ELF-1 (cell line): ENCODE measurements at places on chromosomes 11 and 22.

GRCh38 chr11:112377946-112378345, 117.3 kb upstream of the PLET1 start:
- no peak for DNase-seq

DNA sequence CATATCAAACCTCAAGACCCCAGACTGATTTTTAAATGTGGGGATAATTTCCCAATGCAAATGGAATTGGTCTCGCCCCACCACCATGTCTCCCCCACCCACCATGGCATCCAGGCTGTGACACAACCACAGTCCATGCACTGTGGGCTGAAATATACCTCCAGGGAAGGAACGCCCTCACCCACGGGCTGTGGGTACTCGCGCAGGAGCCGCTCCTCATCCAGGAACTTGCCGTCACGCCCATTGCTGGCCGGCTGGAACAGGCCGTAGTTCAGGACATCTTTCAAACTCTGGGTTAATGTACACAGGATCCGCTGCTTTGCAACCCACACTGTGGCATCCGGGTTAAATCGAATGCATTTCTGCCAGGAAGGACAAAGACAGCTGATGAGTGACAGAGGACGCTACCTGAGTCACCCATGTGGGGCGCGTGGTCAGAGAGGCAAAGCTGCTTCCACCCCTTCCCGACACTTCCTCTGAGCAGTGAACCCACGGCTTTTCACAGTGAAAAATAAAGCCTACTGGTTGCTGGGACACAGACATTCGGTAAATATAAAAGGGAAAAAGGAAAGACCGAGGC, 133.6 kb downstream of the SHANK2 start:
- no peak for DNase-seq

DNA sequence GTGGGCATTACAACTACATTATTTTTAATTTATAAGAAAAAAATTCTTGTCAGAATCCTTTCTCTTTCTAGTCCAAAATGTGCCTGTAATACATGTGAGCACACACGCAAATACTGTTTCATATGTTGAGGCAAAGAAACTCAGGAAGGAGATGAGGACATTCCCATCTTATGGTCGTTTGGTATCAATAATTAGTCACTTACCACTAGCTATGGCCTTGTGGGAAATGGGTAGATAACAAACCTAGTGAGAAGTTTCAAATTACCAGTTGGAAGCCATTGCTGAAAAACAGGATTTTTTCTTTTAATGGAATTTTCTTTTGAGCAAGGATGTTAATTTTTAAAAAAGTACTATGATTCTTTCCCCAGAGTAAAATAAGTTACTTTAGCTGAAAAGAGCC, 25.7 kb downstream of the AMOTL1 start:
- DNase-seq, result no peak

- DNase-seq, result no peak
These were observed 22.3 kb downstream of the UPB1 start for GRCh38 chr22:24517446-24517845.

DNA sequence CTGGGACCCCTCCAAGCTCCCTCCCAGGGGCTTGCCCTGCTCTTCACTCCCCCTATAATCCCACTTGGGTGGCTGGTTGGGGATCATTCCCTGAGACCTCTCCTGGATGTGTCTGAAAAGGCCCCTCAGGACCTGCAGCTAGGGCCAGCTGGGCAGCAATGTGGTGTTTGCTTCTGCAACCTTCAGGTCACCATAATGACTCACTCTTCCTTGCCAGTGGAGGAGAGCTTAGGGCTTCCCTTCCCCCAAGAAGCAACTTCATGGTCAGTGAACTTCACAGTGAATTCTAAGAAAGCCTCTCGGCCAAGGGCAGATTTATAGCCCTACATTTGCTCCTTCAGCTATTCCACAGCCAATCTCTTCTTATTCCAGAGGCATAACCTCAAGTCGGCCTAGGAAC, 45.1 kb upstream of the TSPAN18 start:
- no peak for DNase-seq

GRCh38 chr11:120797143-120797542, 226.8 kb upstream of the TBCEL start:
- DNase-seq, result no peak

GRCh38 chr11:45216901-45217300, 69.2 kb downstream of the SYT13 start:
- DNase-seq, result no peak

GRCh38 chr11:57644748-57645688, 4.7 kb downstream of the YPEL4 start:
- peak; percentile 87 for DNase-seq
